Breast epithelium (tissue), 4 donors: ENCODE measurements at places on chromosomes 5 and 9.

GRCh38 chr5:103111468-103111867 is 8.5 kb downstream of the GIN1 start:
- no peak for DNase-seq

- no peak for DNase-seq
Observed at GRCh38 chr9:7976856-7977255, 177.3 kb upstream of the DMAC1 start.

- DNase-seq, result no peak
Observed at GRCh38 chr5:14706615-14707021, 42.1 kb downstream of the OTULIN start.

DNA sequence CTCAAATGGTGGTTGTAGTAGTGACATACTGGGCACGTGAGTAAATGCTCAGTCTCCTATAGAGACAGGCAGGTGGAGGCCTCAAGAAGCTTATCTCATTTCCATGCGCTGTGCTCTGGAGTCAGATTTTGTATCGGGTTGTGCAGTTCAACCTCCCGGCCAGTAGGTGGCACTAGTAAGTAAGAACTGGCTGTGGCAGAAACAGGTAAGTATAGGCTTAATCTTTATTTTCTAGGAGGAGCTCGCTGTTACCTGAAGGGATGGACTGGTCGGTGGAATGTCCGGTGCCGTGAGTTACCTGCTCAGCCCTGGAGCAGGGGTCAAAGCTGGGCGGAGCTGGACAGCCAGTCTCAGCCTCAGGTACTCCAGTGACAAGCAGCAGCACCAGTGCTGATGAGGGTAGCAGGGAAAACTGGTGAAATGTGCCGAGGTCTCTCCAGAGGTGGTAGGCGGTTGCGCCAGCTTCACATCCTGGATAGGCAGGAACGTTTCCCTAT is 880.1 kb upstream of the SEMA6A start:
- DNase-seq, result peak; percentile 51

GRCh38 chr5:39765366-39765765 is 340.6 kb upstream of the DAB2 start:
- no peak for DNase-seq

DNA sequence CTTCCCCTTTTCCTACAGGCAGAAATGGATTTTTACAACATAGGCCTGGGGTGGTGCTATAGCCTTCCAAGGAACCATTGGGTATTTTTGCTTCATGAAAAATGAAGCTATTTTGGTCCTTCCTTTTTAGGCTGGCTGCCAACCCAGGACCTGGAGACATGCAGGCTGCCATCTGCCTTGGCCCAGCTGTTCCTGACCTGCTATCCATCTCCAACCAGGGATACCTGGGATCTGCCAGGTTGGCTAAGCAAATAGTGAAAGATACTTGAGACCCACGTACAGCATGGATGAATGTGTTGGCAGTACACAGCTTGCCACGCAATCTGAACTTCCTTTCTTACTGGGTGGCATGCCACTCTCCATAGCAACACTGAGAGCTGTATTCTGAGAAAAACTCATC is 31.1 kb downstream of the MRPS27 start:
- no peak for DNase-seq

GRCh38 chr9:121783521-121784507 is 132.4 kb downstream of the DAB2IP start:
- no peak for DNase-seq

GRCh38 chr5:67152400-67152799 is 44.2 kb downstream of the CD180 start:
- no peak for DNase-seq

GRCh38 chr5:167478188-167478587 is 813.3 kb upstream of the WWC1 start:
- no peak for DNase-seq
